Activated naive CD8-positive, alpha-beta T cell treated with anti-CD3 and anti-CD28 coated beads, Interleukin-2, amount 50 U/mL, for 16 hours (primary cell): ENCODE measurements at places on chromosomes 3 and 15.

- no peak for DNase-seq
These were observed 71.8 kb downstream of the RBPMS2 start for GRCh38 chr15:64703632-64703959.

DNA sequence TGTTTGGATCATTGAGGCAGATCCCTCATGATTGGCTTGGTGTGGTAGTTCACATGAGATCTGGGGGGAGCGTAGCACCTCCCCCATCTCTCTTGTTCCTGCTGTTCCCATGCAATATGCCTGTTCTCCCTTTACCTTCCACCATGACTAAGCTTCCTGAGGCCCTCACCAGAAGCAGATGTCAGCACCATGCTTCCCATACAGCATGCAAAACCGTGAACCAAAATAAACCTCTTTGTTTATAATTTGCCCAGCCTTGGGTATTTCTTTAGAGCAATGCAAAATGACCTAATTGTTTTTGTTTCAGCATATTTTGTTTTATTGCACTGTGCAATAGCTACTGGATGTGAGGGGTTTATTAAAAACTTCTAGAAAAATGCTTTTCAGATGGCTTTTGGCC lies 56.6 kb upstream of the CHST2 start:
- DNase-seq, result no peak

- no peak for DNase-seq
These were observed 528.9 kb downstream of the IGSF11 start for GRCh38 chr3:118505784-118506183.

DNA sequence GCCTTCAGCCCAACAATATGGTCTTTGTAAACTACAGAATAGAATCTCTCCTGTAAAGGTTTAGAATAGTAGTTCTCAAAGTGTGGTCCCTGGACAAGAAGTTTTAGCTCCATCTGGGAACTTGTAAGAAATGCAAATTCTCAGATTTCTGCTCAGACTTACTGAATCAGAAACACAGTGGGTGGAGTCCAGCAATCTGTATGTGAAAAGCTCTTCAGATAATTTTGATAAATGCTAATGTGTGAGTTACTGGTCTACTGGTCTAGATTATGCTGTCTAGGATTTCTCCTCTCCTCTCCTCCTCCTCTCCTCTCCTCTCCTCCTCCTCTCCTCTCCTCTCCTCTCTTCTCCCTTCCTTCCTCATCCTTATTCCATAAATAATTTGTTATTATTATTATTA lies 57.5 kb downstream of the RBMS3 start:
- DNase-seq, result no peak

DNA sequence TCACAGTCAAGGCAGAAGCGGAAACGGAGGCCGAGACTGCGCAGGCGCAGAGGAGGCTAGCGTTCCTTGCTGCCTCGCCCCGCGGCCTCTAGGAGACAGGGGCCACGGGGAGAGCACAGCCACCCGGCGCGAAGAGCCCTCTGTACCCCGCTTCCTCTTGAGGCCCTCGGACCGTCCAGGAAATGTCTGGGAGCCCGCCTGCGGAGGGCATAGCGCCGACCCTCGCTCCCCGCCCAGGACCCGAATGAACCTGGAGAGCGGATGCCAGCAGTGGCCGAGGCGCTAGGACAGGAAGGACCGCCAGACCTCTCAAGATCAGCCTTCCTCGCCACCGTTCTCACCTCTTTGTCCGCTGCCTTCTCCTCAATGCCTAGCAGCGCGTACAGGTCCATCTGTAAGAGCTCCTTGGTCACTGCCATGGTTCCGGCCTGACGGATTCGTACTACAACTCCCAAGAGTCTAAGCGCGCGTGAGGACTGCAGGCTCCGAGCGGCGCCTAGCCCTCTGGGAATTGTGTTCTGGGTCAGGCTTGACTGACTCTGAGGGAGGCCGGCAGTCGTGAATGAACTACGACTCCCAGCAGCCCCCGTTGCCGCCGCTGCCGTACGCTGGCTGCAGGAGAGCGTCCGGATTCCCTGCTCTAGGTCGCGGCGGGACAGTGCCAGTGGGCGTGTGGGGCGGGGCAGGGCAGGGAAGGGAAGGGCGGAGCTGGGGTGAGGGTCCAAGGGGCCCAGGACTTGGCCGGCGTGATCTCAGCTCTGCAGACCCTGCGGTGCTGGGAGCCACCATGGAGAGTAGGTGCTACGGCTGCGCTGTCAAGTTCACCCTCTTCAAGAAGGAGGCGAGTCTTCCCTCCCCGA lies at the start of the genes DNAJC17 and ZFYVE19:
Gene DNAJC17, minus strand, starts transcription at position 446 of the 860 bp plus-strand sequence. Its CDS starts 27 bp downstream, at position 419.
Gene ZFYVE19, plus strand, starts transcription at position 62 of the 860 bp plus-strand sequence. Its CDS starts 501 bp downstream, at position 563.
- peak; percentile 88 for DNase-seq

GRCh38 chr3:119643528-119643927 lies 16.9 kb downstream of the POPDC2 start:
- no peak for DNase-seq

DNA sequence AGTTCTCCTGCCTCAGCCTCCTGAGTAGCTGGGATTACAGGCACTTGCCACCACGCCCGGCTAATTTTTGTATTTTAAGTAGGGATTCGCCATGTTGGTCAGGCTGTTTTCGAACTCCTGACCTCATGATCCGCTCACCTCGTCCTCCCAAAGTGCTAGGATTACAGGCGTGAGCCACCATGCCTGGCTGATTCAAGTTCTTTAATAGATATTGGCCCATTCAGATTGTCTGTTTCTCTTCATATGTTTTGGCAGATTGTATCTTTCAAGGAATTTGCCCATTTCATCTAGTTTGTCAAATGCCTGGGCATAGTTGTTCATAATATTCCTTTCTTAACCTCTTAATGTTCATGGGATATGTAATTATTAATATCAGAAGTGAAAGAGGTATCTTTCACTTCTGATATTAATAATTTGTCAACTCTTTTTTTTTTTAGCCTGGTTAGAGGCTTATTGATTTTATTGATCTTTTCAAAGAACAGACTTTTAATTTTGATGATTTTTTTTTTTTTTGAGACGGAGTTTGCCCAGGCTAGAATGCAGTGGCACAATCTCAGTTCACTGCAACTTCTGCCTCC lies 40.2 kb upstream of the ZFAND6 start:
- DNase-seq, result no peak

DNA sequence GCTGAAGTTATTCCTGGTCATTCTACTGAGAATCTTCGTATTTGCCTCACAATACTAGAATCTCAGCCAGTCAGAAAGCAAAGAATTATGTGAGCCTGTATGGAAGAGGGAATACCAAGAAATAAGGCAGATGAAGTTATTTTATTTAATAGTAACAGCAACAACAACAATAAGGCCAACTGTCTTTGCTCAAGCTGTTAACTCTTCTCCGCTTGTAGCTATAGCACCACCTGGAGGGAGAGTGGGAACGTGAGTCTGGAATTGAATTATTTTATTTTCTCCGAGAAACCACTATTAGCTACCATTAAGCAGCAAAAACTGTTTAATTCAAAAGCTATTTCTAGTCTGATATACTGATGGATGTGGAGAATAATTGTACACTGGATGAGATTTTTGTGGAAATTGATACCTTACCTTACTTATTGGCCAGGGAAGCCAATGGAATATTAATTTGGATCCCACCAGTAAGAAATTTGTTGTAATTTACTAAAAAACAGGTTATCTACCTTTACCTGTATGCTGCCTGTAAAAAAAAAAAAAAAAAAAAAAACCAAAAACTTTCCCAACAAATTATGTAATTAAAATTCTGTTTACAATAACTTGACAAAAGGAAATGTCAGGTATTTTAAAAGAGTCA lies 50.1 kb downstream of the CALML4 start:
- no peak for DNase-seq

DNA sequence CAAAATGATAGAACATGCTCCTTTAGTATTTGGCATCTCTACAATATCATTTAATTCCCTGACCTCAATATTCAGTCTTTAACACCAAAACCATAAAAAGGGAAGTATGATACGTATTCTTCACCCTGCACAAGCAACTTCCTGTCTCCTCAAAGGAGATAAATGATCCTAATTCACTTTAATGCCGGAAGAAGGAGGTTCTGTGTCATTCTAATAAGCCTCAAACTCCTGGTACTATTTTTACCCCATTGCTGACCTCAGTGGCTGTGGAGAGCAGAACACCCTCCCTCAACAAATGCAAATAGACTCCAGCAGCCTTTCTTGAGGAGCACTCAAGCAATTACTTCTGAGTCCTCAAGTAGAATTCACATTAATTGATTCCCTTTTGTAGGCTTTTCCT lies 173.3 kb downstream of the TMEM108 start:
- no peak for DNase-seq

DNA sequence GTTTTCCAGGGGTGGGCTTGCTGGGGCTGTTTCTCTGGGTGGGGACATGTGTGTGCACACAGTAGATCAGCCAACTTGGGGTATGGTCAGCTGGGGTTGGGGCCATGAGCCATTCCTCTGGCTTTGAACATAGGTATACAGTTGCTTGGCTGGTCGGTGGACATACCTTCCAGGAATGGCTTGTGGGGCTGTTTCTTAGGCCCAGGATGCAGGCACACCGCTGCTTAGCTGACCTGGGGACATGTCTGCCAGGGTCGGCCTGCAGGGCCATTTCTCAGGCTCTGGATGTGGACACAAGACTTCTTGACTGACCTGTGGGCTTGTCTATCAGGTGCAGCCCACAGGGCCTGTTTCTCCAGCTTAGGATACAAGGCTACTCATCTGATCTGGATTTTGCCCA lies 130.6 kb downstream of the DOCK3 start:
- no peak for DNase-seq

DNA sequence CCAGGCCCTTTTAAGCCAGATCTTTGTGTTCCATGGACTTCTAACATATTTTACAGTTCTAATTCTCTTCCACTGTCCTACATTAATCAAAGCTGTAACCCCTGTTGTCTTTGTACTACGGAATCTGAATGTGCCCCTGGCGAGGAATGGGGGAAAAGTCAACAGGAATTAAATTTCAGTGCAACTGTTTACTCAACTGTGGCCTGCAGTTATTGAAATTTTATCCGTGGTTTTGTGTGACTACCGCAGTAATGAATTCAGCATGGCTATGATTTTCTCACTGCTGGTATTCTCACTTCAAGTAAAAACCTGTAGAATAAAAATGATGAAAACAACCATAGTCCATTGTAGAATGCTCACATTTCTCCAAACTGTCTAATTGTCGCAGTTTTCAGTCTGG lies 388.0 kb downstream of the FOXP1 start:
- DNase-seq, result no peak

- no peak for DNase-seq
These were observed 27.6 kb downstream of the ALS2CL start for GRCh38 chr3:46665763-46666452.

GRCh38 chr15:90006217-90007075 lies 5.3 kb downstream of the ZNF710 start:
- no peak for DNase-seq

- DNase-seq, result no peak
These were observed 36.4 kb downstream of the CFAP100 start for GRCh38 chr3:126431103-126431534.

DNA sequence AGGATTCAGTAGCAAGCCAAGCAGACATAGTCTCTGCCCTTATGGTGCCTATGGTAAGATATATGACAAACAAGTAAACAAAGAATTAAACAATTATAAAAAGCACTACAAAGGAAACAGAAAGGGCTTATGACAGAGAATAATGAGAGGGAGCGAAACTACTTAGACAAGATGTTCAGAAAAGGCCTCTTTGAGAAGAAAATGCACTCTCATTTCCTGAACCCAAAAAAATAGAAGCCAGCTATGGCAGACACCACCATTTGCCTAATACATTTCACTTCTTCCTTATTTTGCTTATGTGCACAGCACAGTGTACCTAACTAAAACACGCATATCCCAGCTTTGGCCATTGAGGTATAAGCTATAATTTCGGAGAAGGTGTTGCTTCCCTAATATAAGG lies 465.5 kb upstream of the PPP2R3A start:
- DNase-seq, result no peak

- DNase-seq, result no peak
These were observed 19.0 kb downstream of the MAPK6 start for GRCh38 chr15:52037889-52038505.

DNA sequence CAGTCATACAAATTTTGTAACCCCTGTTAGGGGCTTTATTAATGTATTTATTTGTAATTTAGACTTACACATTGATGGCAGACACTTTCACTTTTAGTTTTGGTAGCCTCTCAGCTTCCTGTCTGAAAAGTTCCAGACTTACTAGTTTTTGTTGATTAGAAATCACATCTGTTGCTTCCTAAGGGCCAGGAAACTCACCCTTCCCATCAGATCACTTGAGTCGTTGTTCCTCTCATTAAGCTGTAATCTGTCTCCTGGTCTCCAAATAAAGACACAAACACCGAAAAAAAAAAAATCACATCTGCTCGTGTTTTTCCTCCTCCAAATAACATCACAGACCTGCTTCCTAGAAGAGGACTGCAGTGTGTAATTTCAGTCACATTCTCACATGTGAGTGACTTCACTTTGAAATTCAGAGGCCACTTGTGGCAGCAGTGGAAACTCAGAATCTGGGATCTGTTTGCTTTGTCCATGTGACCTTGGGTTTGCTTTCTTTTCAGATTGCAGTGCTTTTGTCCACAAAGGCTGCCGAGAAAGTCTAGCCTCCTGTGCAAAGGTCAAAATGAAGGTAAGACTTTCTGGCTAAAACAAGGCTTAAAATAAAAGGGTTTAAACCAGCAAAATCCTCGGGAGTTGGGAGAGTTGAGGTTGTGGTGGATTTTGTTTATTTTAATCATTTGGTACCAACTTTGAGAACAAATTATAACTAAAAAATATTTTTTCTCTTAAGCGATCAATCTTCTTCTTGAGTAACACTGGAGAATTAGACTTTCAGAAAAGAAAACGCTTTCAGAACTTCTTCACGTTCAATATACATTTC lies 87.0 kb downstream of the KLHL25 start:
- DNase-seq, result no peak

GRCh38 chr3:101858464-101859030 lies 9.2 kb downstream of the NFKBIZ start:
- no peak for DNase-seq

- DNase-seq, result no peak
These were observed 4.4 kb upstream of the IQSEC1 start for GRCh38 chr3:13077431-13078162.

DNA sequence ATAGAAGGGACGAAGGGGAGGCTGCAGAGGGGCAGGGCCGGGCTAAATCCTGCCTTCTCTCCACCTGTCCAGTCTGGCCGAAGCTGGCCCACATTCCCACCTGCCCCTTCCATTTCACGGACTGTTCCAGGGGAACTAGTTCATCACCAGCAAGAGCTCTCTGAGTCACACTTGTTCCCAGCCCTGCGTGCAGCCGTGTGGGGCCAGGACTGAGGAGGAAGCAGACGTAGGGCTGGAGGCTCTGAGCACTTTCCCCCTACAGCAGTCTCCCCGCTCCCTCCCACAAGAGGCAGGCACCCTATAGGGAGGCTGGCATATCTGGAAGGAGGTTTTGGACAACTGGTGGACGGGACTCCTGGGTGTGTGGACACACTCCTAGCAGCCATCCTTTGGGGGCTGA lies 3.0 kb downstream of the ITIH4 start:
- DNase-seq, result no peak

DNA sequence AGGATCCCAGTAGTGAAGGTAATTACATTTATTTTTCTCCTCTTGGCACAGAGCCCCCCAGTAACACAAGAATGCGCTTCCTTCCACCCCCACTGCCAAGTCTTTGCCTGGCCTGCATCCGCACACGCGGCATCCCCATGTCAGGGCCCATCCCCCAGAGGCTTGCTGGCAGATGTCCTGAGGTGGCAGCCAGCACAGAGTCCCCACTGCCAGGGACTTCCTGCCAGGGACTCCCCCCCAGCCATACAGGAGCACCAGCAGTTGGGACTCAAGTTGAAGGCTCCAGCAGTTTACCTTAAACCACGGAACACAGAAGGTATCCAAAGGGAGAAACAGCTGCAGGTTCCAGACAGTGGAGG lies 41.0 kb downstream of the MEGF11 start:
- DNase-seq, result no peak
